ENCODE measurements at places on chromosomes 11 and 22.

DNA sequence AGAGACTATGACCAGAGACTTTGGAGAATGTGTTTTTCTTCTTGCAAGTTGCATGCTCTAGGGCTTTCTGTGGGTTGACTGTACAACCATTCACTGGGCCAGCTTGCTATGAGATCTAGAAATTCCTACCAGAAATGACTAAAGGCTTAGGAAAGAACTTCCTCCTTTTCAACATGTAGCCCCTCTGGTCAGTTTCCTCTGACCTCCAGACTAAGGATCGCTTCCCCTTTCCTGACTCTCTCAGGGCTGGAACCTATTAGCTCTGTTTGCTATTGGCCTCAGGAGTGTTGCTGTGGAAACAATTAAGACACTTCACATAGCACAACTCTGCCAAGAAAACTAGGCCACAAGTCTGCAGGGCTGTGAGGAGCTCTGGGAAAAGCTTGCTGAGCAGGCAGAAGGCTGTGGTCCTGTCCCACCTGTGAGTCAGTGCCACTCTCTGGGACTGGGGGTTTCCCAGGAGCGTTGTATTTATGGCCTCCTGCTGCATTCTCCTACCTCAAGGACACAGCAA lies 10.7 kb downstream of the CRY2 start:
- no peak for DNase-seq

- no peak for DNase-seq
Measured at GRCh38 chr22:44286646-44287045, 26.1 kb downstream of the SHISAL1 start.

GRCh38 chr11:41666951-41667653 lies 207.7 kb upstream of the LRRC4C start:
- no peak for DNase-seq

- no peak for DNase-seq
Measured at GRCh38 chr11:95076981-95077380, 10.3 kb downstream of the SRSF8 start.

GRCh38 chr11:19604679-19605375 lies 107.8 kb upstream of the NAV2 start:
- DNase-seq, result no peak

Data from activated CD4-positive, alpha-beta T cell treated with anti-CD3 and anti-CD28 coated beads, Interleukin-2, Interleukin-4, amounts not matched to agents 100 ng/mL and 50 ng/mL, durations not matched to agents 16 hours and 8 hours (primary cell).